Anterior cingulate cortex (tissue), 58 donors: ENCODE measurements at places on chromosomes 5 and 9.
A peak's percentile ranks its signal among the peaks of the same experiment; 100 is the strongest.

GRCh38 chr5:137453483-137454080 is 45.5 kb downstream of the SPOCK1 start:
- DNase-seq = no peak

- DNase-seq = no peak
These were observed 852.2 kb downstream of the EFNA5 start for GRCh38 chr5:106818552-106818951.

- no peak for DNase-seq
These were observed 27.7 kb upstream of the TNIP1 start for GRCh38 chr5:151108566-151108965.

DNA sequence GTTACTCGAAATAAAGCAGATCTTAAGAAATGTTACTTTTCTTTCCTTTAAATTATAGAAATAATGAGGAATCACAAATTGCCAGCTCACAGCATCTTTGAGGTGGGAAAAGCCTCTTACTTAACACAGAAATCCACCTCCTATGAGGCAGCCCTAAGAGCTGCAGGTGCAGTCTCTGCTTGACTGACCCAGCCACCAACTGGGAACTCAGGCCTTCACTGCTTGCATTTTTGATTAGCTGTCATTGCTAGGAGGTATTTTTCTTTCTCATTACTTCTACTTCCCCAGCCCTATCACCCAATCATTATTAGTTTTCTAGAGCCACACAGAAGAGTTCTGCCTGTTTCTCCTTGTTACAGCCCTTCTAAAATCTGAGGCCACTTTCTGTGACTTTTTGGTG is 416.5 kb upstream of the KLF4 start:
- DNase-seq = no peak

- no peak for DNase-seq
These were observed 6.8 kb upstream of the CLINT1 start for GRCh38 chr5:157865781-157866180.

DNA sequence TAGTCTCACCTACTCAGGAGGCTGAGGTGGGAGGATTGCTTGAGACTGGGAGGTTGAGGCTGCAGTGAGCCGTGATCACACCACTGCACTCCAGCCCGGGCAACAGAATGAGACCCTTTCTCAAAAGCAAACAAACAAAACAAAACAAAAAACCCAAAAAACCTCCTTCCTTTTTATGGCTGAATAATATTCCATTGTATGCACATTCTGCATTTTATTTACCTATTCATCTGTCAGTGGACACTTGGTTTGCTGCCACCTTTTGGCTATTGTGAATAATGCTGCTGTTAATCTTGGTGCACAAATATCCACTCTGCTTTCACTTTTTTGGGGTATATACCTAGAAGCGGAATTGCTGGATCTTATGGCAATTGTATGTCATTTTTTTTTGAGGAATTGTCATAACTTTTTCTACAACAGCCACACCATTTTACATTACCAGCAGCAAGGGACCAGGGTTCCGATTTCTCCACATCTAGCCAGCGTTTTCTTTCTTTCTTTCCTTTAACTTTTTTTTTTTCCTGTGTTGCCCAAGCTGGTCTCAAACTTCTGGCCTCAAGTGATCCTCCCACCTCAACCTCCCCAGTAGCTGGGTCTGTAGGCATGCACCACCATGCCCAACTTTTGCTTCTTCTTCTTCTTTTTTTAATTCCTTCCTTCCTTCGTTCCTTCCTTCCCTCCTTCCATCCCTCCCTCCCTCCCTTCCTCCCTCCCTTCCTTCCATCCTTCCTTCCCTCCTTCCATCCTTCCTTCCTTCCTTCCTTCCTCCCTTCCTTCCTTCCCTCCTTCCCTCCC is 30.6 kb downstream of the NKX2-5 start:
- DNase-seq = no peak

- no peak for DNase-seq
These were observed 52.8 kb downstream of the RICTOR start for GRCh38 chr5:39021413-39021812.

GRCh38 chr5:139293202-139293506 is 386 bp upstream of the MATR3 start:
- no peak for DNase-seq

- no peak for DNase-seq
These were observed 74.3 kb upstream of the STXBP1 start for GRCh38 chr9:127537792-127538191.

DNA sequence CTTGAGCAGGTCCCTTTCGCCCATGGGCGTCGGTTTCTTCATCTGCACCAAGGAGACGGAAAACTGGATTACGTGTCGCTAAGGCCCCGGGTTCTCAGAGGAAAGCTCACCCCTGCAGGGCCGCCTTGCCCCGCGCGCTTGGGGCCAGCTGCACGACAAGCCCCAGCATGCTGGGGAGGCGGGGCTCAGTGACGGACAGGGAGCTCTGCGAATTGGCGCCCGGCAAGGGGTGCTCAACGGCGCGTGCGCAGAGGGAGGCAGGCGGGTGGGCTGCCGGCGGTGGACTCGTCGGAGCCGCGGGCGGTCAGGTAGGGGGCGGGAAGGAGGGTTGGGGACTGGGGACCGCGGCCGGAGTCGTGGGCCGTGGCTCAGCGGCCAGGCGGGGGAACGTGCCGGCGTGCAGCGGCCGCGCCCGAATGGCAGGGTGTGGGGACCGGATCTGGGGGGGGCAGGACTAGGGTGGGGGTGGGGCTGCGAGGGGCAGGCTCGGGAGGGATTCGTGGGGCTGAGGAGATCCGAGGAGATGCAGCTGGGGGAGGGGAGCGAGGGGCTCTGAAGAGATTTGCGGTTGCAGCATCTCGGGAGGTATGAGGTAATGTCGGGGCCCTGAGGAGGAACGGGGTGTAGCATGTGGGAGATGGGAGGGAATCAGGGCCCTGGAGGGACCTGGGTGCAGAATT is at the start of gene TRIM32:
Gene TRIM32, plus strand, starts transcription at position 232 of the 680 bp plus-strand sequence. CDS start 10,438 bp downstream, outside the sequence.
- DNase-seq = peak; percentile 83

DNA sequence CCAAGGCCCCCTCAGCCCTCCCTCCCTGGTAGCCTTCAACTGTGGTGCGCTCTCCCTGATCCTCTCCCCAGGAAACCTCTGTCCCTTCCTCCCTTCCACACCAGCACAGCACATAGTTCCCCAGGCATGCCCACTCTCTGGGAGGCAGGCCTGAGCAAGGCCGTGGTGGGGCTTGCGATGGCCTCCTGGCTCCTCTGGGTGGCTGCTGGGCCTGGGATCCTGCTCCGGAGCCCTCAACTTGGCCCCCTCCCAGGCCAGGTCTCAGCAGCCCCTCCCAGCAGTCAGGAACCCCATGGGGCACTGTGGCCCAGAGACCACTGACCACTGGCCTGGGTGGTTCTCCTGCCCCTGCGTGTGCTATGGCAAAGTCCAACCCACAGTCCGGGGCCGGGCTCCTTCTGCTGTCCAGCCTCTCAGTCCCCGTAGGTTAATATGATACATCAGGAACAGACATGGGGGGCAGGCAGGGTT is 125.8 kb downstream of the ZNF354C start:
- no peak for DNase-seq

- DNase-seq = no peak
These were observed 17.9 kb downstream of the CMYA5 start for GRCh38 chr5:79707535-79707934.

- no peak for DNase-seq
These were observed 12.2 kb upstream of the NDFIP1 start for GRCh38 chr5:142096382-142096781.

GRCh38 chr5:131952301-131952857 is 6.9 kb upstream of the MEIKIN start:
- no peak for DNase-seq

DNA sequence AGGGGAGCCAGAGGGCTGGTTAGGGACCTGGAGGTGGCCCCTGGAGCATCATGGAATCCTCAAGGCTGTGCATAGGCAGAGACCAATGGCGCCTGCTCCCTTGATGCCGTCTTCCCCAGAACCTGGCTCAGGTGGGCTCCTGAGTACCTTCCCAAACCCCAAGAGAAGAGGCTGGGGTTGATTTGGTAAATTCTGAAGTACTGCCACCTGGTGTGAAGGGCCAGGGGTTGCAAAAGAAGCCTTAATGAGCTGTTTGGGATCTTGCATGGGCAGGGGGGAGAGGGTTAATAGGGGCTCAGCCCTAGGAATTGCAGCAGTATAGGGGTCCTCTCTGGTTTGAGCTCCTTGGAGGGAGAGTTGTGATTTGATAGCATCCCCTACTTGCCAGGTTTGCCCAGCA is 52.1 kb downstream of the CYSTM1 start:
- DNase-seq = no peak

DNA sequence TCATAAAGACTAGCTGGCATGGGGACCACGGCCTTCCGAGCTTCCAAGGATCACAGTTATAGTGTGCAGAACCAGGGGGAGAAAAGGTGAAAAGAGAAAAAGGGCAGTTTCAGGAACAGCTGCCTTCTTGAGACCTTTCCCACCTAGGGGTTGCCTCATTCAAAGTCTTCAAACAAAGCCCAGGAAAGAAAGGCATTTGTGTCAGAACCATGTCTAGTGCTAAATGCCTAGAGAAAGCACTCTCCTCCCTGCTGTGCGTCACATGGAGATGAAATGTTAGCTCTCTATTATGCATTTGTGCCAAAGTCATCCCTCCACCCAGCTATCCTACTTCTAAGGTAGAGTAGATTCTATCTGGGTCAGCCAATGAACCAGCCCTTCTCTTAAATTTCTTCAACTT is 1037.3 kb upstream of the WWC1 start:
- DNase-seq = no peak

DNA sequence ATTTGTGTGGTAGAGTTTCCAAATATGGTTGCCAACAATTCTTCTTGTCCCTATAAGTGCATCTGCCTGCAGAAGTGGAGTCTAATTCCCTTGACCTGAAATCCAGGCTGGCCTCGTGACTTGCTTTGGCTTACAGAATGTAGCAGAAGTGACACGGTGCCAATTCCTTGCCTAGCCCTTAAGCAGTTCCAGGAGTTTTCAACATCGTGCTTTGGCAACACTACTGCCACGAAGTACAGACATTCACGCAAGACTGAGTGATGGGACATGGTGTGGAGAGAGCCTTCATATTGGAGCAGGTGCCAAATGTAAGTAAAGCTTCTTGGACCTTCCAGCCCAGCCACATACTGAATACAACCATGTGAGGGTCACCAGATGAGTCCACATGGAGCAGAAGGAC is 92.9 kb upstream of the NEK6 start:
- DNase-seq = peak; percentile 71

GRCh38 chr9:98745470-98745869 is 36.7 kb upstream of the GABBR2 start:
- DNase-seq = no peak

DNA sequence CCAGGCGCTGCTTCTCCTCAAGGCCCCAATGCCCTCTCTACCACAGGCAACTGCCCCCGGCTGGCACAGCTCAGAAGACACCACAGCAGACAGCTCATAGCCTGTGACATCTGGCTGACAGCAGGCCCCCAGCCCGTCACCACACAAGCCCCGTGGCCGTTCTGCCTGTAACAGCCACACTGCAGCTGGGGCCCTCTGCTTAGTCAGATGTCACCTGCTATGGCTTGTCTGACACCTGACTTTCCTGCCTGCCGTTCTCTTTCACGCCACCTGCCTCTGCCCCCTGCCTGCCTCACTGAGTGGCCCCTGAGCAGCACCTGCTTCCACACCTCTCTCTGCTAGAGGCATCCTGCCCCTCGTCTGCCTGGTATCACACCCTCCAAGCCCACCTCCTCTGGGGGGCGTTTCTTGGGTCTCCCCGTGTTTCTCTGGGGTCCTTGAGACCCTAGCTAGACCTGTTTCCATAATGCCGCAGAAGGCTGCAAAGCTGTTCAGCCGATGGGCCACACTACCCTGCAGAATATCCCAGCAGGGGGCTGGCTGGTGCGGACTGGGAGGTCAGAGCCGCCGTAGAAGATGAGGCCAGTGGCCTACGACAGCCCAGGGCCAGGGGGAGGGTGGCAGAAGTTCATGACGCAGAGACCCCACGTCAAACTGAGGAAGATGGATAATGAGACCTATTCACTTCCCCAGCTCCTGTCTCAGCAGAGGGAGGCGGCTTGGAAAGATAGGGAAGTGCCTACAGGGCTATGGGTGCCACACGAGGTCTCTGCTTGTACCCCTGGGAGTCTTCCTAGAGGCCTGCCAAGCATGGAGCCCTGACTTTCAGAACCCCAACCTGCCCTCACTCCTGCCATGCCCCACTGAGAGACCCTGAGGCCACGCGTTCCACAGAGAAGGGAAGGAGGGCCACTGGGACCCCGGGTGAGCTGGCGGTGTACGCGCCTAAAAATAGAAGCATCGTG is 95.1 kb downstream of the ZNF354C start:
- no peak for DNase-seq

DNA sequence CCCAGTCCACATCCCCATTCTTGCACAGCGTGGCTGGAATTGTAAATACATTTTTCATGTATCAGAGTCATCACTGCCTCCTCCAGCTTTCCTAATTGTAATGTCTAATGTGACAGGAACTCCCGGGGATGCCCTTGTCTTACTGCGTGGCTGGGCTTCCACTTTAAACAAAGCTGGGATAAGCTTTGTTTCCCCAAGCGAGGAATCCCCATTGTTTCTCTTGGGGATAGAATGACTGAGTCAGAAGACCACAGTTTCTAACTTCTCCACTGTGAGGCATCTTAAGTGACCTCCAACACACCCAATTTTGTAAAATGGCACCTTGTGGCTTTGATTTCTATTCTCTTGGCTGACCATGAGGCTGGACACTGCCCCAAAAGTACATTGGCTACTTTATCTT is 22.4 kb downstream of the ARPC5L start:
- no peak for DNase-seq

DNA sequence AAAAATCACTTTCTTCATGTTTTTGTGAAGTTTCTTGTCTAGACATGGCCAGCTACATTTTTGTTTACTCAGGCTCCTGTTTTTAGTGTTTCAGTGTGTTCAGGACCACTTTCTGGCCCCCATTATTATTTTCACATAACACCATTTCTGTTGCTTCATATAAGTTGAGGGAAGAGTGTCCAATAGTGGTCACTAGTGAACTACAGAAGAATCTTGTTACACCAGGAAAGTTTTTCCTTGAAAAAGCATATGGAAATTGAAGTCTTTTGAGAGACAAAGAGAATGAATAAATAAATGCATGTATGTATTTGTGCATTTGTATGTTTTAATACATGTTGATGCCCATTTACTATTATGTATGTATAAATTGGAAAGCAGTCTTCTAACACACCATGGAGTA is 3.8 kb downstream of the ADAMTSL1 start:
- DNase-seq = no peak

GRCh38 chr9:71223953-71224538 is 102.6 kb upstream of the TRPM3 start:
- DNase-seq = no peak

GRCh38 chr5:11527652-11528349 is 376.4 kb downstream of the CTNND2 start:
- no peak for DNase-seq
